ENCODE measurements at places on chromosomes 1 and 21.

- peak; percentile 23 for DNase-seq
These were observed 529 bp downstream of the EGLN1 start for GRCh38 chr1:231421546-231421970.

DNA sequence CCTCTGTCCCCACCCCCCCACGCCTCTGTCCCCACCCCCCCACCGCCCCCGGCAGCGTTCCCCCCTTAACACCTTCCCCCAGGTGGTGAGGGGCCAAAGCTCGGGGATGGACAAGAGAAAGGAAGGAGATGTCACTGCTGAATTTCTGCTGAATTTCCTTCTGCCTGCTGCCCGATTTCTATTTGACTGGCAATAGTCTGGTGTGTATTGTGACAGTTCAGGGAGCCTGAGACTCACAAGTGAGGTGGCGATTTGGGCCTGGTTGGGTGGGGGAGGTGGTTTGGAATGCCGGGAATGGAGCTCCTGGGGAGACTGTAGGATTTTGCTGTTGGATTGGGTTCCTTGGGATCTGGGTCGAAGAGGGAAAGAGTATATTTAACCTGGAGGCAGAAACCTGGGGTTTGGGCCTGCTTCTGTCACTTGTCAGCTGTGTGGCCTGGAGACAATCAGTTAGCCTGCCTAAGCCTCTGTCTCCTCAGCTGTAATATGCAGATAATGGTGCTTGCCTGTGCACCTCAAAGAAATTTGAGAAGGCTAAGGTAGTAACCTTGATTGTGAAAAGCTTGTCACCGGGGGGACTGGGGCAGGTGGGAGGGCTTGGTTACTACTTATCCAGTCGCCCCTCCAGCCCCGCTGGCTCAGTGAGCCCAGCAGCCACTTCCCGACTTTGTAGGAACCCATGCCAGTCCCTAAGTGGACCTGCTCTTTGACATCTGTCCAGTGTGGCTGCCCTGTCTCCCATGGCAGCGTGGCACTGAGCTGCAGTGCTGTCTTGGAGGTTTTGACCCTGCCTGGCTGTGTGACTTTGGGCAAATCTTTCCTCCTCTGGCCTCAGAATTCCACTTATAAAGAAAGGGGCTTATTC is 7.7 kb upstream of the LMNA start:
- DNase-seq, result no peak

GRCh38 chr1:223243441-223244050 is 100.5 kb upstream of the TLR5 start:
- DNase-seq, result no peak

DNA sequence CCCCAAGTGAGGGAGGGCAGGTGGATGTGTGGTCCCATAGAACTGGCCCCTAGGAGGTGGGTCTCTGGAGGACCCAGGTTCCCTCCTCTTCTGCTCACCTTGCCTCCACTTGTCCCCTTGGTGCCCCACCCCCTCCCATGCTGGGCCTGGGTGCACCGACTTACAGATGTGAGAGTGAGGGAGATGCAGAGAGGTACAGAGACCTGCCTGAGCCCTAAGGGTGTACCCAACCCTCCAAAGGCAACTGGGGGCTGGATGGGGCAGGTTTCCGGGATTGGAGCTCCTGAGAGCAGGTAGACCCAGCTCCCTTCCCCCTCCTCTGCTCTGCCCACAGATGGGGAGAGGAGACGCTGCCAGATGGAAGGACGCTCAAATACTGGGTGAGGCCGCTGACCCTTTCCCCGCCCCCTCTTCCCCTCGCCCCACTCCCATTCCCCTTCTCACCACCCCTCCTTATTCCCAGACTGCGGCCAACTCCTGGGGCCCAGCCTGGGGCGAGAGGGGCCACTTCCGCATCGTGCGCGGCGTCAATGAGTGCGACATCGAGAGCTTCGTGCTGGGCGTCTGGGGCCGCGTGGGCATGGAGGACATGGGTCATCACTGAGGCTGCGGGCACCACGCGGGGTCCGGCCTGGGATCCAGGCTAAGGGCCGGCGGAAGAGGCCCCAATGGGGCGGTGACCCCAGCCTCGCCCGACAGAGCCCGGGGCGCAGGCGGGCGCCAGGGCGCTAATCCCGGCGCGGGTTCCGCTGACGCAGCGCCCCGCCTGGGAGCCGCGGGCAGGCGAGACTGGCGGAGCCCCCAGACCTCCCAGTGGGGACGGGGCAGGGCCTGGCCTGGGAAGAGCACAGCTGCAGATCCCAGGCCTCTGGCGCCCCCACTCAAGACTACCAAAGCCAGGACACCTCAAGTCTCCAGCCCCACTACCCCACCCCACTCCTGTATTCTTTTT is 10.3 kb downstream of the TINAGL1 start:
- DNase-seq, result no peak

Data from central memory CD8-positive, alpha-beta T cell (primary cell).